ENCODE measurements at places on chromosomes 7 and 10.

- DNase-seq = no peak
Observed at GRCh38 chr7:102129636-102130370, 156.9 kb upstream of the SH2B2 start.

DNA sequence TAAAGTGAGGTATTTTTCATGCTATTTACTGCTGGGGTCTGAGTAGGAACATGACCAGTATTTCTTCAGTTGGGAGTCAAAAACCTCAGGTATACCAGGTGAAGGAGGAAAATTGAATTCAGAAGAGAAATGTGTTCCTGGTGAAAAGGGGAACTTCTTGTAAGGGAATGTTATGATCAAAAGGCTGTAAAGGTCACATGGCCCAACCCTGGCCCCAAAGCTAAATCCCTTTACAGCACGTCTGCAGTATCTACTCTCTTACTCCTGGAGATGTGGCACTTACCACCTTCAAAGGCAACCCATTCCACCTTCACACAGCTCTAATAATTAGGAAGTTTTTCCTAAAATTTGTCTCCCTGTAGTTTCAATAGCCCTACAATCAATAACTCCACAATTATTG is 15.2 kb downstream of the PIK3AP1 start:
- DNase-seq = no peak

GRCh38 chr7:22814261-22815208 is 8.1 kb downstream of the TOMM7 start:
- DNase-seq = no peak

- DNase-seq = no peak
Observed at GRCh38 chr10:86872757-86873156, 84.7 kb downstream of the MMRN2 start.

- no peak for DNase-seq
Observed at GRCh38 chr7:106543221-106543757, 117.7 kb downstream of the CCDC71L start.

All from stimulated activated CD4-positive, alpha-beta T cell treated with anti-CD3 and anti-CD28 coated beads, Interleukin-1b, Interleukin-23, amount 100 ng/mL, for 48 hours (primary cell).